Mesenchymal stem cell (in vitro differentiated cells and primary cell): ENCODE measurements at places on chromosomes 5 and 9.

GRCh38 chr5:142601432-142601831 lies 84.5 kb downstream of the FGF1 start:
- DNase-seq, result no peak

DNA sequence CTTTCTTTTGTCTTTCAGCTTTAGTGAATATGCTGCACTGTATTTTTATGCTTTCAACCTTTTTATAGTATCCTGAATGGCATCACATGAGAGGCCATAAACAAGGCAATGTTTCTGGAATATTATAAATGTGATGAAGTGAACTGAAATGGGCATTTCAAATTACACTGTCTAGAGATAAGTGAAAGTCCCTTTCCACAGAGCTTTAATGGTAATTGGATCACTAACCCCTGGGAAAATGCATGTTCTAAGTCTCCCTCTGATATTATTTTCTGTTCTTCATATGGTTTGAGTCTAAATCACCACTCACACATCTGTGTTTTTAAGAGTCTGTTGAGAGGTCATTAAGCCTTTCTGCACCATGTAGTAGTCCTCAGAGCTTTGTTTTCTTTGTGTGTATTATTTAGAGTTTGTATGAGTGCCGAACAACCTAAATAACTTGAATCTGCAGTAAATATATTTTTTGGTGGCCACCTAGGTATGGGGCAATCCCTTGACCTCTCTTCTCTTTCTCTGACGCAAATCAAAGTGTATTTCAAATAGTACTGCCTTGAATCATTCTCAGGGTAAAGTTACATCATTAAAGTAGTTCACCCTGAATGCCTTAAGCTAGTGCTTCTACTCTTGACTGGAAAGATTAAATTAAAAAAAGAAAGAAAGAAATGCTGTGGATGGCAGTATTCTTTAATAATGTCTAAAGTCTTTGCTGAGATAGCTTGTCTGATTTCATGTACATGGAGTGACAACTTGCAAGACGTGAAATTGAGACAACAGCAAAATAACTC lies 1931.0 kb upstream of the CDH6 start:
- DNase-seq, result peak; percentile 5

- no peak for DNase-seq
These were observed 63.9 kb downstream of the SERINC5 start for GRCh38 chr5:80191991-80192398.

DNA sequence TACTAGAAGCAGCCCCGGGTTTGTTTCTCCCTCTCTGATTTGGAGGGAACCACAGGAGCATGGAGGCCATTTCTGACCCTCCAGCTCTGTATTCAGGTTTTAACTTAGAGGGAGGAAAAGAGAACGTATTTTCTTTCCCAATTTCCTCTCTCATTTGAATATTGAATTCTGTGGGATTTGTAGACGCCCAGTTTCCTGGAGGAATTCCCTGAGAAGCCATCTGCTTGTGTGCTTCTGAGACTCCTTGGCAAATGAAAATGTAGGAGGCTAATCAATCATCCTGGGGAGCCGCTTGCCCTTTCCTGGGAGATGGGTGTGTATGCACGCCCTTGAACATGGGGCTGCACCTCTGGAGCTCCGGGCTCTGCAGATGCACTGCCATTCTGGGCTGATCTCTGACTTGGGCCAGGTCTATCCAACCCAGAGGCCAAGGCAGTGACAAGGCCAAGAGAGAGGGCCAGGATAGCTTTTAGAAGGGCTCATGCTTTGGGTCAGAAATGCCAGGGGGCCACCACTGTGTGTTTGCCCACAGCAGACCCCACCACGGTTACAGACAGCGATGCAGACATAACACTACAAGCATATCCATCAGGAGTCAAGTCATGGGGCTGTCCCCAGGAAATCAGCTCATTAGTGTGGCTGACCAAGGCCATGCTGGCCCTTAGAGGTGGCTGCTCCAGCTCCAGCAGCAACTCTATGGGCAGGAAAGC lies 174.5 kb downstream of the C5orf15 start:
- no peak for DNase-seq

- DNase-seq, result no peak
These were observed 11.3 kb upstream of the SPZ1 start for GRCh38 chr5:80308526-80308925.

GRCh38 chr9:83166372-83166771 lies 103.4 kb upstream of the RASEF start:
- DNase-seq, result no peak

DNA sequence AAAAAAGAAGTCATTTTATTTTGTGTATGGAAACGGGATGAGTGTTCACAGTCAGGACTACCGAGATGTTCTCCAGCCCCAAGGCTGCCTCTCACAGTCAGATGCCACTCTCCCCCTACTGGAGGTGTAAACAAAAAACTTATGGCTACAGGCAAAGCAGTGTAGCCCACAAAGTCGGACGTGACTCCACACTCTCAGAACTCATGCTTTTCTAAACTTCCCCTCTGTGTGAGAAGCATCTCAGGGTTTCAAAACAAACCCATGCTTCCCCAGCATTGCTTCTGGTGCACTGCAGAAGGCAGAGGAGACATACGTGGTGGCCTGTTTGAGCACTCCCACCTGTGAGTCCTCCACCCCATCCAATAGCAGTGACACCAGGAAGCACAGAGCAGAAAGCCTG lies 580.3 kb downstream of the BNC2 start:
- DNase-seq, result no peak
